ENCODE measurements at places on chromosomes 2 and 18. TPM values are rescaled to one million over a fixed set of nuclear protein-coding genes. Genes with fewer than 3 reads are reported as not detected.

FOXD4L1 gene
- total RNA-seq = 0.32 TPM

TBR1 gene
- not detected for total RNA-seq

HJURP gene
- total RNA-seq = 2.6 TPM

ANKRD30BL gene
- total RNA-seq = not detected

PDCD1 gene
- total RNA-seq = not detected

REEP1 gene
- total RNA-seq = not detected

TCF7L1 gene
- total RNA-seq = 5.1 TPM

CXCR2 gene
- not detected for total RNA-seq

NCL gene
- total RNA-seq = 95.8 TPM

DSG4 gene
- not detected for total RNA-seq

ZBTB7C gene
- not detected for total RNA-seq

EN1 gene
- total RNA-seq = 22.9 TPM

SERPINB11 gene
- total RNA-seq = not detected

SPEG gene
- total RNA-seq = 55.8 TPM

IL36B gene
- not detected for total RNA-seq

ZNF892 gene
- 9.1 TPM for total RNA-seq

ANKRD29 gene
- 9.1 TPM for total RNA-seq

SKOR2 gene
- not detected for total RNA-seq

MYOM1 gene
- 0.36 TPM for total RNA-seq

EEF1B2 gene
- total RNA-seq = 312 TPM

STK36 gene
- 28.7 TPM for total RNA-seq

UGT1A6 gene
- not detected for total RNA-seq

CDH19 gene
- total RNA-seq = not detected

C2orf66 gene
- under 0.01 TPM for total RNA-seq

CCBE1 gene
- 302 TPM for total RNA-seq

GULP1 gene
- total RNA-seq = 20.6 TPM

ALPP gene
- total RNA-seq = not detected

FAM228B gene
- 10.1 TPM for total RNA-seq

BIN1 gene
- total RNA-seq = 61.7 TPM

ATP6V1B1 gene
- 1.1 TPM for total RNA-seq

TUBA3E gene
- not detected for total RNA-seq

PSMA8 gene
- not detected for total RNA-seq

HOXD12 gene
- total RNA-seq = not detected

MFSD2B gene
- 0.12 TPM for total RNA-seq

DNAJC5G gene
- total RNA-seq = not detected

COL3A1 gene
- 3,798 TPM for total RNA-seq

VIL1 gene
- total RNA-seq = under 0.01 TPM

COL4A4 gene
- total RNA-seq = under 0.01 TPM

RAB27B gene
- 3.7 TPM for total RNA-seq

CYRIA gene
- 0.24 TPM for total RNA-seq

SLC40A1 gene
- total RNA-seq = 6.3 TPM

SULT1C3 gene
- total RNA-seq = not detected

AAK1 gene
- total RNA-seq = 85.7 TPM

DOK6 gene
- total RNA-seq = 8.0 TPM

MC5R gene
- not detected for total RNA-seq

AMER3 gene
- total RNA-seq = not detected

All from hair follicle dermal papilla cell (primary cell).